ENCODE measurements at places on chromosomes 16 and 17.

GRCh38 chr16:25854141-25854540, 162.4 kb downstream of the HS3ST4 start:
- no peak for DNase-seq

GRCh38 chr16:80948886-80949493, 57.7 kb downstream of the CMC2 start:
- DNase-seq, result no peak

GRCh38 chr16:85173981-85174751, 61.9 kb upstream of the CIBAR2 start:
- DNase-seq, result peak; percentile 8

DNA sequence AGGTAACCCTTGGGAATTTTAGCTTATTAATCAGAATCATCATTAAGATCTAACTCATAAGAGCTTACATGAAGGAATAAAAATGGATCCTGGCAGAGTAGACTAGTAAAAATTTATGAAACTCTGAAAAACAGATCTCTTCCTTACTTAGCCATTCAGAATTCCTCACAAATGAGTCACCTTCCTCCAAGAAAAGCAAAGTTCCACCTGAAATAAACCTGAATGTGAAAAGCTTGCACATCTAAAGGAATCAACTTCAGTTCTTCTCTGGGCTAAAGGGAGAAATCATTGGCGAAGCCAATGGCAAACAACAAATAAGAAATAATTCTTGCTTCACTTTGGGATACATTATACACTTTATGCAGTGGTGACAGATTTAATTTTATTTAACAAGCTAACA, 22.7 kb downstream of the MYO1D start:
- no peak for DNase-seq

DNA sequence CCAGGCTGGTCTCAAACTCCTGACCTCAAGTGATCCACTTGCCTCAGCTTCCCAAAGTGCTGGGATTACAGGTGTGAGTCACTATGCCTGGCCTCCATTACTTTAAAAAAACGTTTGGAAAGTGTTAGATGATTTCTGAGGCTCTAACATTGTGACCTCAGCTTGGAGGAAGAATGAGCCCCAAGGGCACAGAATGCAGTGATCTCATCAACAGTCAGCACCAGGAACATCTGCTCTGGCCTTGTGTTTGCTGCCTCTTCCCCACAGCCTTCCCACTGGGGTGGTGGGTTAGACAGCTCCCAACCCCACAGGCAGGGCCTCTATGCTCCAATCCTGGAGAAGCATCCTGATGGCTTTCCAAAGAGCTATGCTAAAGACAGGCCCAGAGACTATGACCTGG, 37.7 kb upstream of the SREBF1 start:
- no peak for DNase-seq

- no peak for DNase-seq
Measured at GRCh38 chr16:54212893-54213292, 73.7 kb downstream of the IRX3 start.

DNA sequence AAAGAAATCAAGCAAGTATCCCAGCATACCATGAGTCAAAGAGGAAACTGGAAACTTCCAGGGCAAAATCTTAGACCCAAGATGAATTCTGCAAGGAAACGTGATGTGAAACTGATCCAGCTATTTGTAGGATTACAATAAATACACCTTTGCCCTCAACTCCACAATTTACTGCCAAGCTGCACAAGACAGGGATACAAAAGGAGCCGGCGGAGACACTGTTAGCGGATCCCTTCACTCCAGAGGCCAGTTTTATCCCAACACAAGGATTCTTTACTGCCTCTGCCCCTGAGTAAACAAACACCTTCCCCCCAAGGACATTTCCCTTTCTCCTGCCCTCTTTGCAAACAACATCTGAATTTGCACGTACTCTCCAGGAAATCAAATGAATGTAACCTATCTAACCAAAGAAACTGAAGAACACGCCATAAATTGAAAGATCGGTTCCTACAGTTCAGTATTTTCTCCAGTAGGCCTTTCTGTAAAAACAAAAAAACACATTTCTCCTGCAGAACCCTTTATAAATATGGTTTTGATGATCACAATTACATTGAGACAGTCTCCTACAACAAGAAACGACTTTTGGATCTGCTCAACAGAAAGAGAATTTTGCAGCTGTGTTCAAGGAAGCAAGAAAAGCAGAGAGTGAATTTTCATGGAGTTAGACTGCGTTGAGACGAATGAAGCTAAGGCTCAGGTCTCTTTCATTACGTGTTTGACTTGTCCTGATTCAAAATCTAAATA, 1.4 kb upstream of the CBX2 start:
- peak; percentile 33 for DNase-seq
